ENCODE measurements at places on chromosomes 1 and 21. TPM values are rescaled to one million over a fixed set of nuclear protein-coding genes. Genes with fewer than 3 reads are reported as not detected.

- peak; percentile 40 for DNase-seq
Measured at GRCh38 chr21:44450999-44451398, 4.3 kb upstream of the LRRC3 start.

GRCh38 chr1:173914366-173914871 lies 2.7 kb downstream of the SERPINC1 start:
- DNase-seq, result no peak

DNA sequence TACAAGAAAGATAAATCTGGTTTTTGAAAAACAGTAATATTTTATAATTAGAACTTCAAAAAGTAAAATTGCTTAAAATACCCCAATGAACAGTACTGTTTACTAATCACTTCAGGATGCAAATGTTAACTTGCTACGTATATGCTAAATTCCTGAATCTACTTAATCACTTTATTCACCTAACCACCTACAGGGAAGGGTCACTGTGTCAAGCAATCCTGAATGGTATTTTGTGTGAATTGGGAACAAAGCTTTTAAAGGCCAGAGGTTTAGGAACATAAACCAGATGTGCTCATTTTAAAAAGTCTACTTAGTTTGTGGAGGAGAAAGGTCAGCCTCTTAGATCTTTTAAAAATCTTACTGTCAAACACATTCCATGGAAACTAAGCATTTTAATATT lies 1143.0 kb upstream of the ADGRL2 start:
- DNase-seq, result no peak

GOLT1A gene
- not detected for total RNA-seq

- no peak for DNase-seq
Measured at GRCh38 chr1:175287377-175287776, 94.8 kb upstream of the KIAA0040 start.

DNA sequence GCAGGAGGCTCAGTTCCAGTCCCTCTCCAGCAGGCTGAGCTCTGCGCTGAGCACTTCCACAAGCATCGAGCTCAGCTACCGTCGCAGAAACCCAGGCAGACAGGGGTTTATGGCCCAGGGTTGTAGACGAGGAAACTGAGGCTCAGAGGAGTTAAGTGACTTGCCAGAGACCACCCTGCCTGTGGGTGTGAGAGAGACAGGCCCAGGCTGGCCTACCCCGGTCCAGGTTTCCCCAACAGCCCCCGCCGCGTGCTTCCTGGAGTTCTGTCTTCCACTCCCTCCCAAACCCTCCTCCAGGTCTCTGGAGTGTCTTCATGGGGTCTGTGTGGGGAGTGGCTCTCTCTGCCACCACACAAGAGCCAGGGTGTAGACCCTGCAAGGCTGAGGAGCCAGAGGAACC lies 615.9 kb downstream of the PTPRU start:
- no peak for DNase-seq

GLUL gene
- total RNA-seq, result 1,314 TPM
